LNCaP clone FGC (cell line): ENCODE measurements at places on chromosomes 1 and 21.

DNA sequence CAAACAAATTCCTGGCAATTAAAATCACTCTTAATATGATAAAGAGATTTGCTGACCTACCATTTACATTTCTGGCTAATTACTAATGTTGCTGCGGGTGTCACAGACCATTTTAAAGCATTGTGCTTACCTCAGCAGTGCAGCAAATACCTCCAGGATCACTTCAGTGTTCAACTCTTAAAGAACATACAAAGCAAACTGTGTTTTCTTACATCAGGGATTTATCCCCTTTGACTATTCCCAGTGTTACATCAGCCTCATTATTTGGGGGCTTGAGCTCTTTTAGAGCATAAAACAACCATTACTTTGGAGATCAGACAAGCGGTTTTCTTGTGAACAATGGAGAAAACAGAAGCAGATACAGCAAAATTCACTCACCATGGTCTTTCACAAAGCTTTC, 185.4 kb downstream of the LYPLAL1 start:
- DNase-seq, result no peak

DNA sequence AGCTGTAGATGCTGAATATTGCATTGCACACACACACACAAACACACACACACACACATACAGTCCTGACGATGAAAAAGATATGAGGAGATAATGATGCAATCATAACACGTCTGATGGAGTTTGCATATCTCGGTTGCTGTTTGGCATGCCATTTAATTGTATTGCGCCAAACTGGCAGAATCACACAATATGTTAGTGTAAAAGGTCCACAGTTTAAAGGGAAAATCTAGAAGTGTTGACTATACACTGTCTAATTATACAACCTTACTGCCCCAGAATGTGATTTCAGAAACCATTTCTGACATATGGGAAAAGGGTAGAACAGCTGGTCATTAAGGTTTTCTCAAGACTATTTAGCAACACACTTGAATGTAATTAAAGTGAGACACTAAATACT, 123.7 kb upstream of the PROX1 start:
- DNase-seq, result no peak

DNA sequence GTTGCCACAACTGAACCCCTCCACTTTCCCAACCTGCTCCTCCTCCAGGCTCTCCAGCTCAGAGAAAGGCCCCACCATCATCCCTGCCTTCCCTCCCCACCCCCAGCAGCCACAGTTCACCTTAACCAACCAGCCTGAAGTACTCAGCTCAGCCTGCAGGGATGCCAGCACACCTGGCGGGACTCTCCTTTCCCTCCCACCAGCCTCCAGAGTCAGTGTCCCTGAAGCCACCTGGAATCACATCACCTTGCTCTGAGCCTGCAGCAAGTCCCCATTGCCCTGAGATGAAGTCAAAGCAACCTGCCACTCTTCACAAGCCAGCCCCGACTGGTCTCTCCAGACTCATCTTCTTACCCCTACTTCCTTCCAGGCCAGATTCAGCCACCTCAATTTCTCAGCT, 26.2 kb upstream of the ZC3H12A start:
- DNase-seq, result no peak

DNA sequence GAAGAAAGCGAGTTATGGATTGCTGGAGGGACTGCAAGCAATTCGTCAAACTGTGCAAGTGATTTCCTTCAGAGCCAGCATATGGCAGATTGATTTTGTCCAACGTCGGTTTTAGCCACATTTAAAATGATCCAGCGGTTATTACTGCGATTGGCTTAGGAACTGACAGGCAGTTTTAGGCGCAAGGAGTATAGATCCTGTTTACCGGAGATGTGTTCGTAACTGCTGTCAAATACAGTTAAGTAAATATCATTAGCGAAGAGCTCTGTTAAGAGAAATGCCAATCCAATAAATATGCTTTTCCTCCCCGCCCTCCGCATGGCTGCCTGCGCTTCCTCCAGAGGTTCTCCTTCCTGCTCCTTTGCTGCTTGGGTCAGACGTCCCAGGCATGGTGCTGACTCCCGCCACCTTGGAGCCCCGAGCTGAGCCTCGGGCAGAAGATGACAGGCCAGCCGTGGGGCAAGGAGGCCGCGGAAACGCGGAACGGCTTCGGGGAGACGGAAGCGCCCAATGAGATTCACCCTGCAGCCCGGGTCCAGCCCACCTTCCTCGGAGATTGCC, 9.4 kb upstream of the BARHL2 start:
- DNase-seq, result no peak

- no peak for DNase-seq
These were observed 126.2 kb upstream of the ETS2 start for GRCh38 chr21:38679534-38679933.

DNA sequence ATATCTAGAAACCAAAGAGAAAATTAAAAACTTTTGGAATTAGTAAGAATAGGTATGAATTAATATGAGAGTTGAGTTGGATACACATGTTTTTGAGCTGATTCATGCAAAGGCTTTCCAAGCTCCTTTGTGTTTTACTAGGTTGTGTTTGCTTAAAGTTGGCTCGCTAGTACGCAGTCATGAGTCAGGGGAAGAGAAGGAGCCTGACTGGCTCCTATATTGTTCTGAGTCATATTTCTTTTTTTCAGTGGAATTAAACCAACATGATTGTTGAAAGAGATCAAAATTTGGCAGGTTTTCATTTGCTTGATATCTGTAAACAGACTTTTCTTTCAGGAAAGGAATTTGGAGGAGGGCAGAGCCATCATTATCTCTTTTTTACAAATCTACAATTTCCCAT, 66.7 kb downstream of the MAGI3 start:
- DNase-seq, result peak; percentile 86

GRCh38 chr1:112956544-112957132, 642 bp upstream of the SLC16A1 start:
- DNase-seq, result no peak

GRCh38 chr1:69940231-69940630, 265.1 kb downstream of the LRRC40 start:
- DNase-seq, result no peak

GRCh38 chr1:84298328-84298683, 3.2 kb upstream of the SAMD13 start:
- no peak for DNase-seq

DNA sequence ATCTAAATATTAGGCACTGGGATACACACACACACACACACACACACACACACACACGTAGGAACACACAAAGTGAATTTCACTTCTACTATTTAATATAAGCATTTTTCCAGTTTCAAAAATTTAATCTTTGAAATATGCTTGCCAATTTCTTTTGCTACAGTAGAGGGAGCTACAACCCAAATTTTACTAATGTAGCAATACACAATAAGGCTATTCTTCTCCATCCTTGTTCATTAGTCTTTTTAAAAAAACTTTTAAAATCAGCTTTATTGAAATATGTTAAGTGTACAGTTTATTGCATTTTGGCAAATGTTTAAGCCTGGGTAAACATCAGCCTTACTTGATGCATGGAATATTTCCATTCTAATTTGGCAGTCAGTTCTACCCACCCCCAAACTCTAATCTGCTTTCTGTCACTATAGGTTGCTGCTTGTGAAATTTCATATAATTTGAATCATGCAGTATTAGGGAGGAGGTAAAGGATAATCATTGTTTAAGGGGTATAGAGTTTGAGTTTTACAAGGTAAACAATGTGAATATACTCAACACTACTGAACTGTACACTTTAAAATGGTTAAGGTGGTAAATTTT, 93.0 kb upstream of the TENT5C start:
- no peak for DNase-seq

DNA sequence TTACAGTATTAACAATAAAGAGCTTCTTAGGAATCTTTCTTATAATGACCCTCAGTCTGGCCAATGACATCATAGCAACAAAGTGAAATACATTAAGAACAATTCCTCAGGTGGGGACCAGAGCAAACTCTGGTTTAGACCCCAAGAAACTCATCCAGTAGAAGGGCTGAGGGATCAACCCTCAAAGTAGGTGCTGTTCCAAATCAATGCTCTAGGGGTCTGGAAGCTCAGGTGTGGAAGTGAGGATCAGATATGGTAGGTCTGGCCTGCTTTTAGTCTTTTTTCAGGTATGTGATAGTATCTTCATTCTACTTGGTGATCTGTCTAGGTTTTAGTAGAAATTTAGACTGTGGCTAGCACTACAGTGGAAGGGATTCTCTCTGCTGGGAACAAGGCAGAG, 291.7 kb downstream of the PDE4B start:
- DNase-seq, result no peak

DNA sequence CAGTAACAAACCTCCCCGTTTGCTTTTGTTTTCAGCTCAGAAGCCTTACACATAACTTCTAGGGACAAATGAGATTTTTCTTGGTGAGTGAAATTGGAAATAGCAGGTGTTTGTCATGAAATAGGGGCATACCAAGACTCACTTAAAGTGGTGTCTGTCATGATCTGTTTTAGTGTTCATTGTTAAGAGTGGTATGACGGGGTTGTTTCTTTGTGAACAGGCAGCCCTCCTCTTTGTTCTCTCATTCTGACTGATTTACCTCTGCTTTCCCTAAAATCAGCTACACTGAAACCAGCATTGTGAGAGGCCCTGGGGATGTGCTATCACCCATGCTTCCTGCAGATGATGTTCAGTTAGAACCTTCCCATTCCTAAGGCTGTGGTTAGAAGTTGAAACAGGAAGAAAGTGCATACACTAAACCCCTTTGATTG, 2.5 kb upstream of the ERO1B start:
- no peak for DNase-seq

DNA sequence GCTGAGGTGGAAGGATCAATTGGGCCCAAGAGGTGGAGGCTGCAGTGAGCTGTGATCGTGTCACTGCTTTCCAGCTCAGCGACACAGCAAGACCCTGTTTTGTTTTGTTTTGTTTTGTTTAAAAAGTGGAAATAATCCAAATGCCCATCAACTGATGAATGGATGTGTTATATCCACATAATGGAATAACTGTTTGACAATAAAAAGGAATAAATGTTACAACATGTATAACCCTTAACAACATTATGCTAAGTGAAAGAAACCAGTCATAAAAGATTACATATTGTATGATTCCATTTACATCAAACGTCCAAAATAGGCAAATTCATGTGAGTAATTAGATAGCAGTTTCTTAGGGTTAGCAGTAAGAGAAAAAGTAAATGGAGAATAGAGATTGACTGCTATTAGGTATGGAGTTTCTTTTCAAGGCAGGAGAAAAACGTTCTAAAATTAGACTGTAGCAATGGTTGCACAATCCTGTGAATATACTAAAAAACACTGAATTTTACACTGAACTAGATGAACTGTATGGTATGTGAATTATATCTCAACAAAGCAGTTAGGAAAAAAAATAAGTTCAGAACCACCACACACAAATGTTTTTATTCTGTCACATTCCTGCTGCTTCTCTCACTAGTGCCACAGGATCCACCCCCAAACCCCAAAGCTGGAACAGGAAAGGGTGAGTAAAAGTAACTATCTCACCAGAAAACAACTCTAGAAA, 15.7 kb downstream of the FOXJ3 start:
- DNase-seq, result no peak

DNA sequence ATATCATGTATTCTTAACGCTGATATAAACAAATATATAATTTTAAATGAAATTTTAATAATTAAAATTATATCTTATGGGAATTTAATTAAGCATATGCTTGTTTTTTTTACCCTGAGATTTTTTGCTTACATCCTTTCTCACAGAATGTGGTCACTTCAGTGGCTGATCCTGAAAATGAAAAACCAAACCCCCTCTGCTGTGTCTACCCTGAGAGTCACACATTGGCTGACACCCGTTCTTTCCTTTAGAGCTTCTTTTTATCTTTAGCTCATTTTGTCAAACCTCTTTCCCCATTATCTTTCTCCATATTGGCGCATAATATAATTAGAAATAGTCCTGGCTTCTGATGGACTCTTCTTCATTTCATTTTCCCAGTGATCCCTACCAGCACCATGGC, 10.8 kb upstream of the CACYBP start:
- DNase-seq, result no peak

DNA sequence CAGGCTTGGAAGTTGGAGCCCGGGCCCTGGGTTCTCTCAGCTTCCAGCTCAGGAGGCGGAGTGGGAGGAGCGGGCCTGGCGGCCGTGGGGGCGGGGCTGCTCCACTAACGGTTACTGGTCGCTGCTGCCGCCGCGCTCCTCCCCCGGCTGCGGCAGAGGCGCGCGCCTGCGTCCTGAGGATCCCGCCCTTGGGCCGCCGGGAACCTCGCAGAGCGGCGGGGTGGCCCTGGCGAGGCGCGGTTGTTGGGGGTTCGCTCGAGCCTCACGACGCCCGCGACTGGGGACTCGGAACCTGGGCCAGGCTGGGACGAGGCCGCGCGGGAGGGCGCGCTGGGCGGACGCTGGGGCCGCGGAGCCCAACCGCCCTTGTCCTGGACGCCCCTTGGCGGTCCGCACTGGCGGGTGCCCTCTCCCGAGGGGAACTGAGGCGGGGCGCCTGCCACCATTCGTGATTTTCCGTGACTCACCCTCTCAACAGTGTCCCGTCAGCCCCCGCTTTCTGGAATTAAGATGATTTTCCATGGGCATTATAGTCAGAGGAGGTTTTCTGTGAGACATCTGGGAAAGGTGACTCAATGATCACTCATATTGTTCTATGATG, 34.1 kb downstream of the OR2G3 start:
- no peak for DNase-seq

DNA sequence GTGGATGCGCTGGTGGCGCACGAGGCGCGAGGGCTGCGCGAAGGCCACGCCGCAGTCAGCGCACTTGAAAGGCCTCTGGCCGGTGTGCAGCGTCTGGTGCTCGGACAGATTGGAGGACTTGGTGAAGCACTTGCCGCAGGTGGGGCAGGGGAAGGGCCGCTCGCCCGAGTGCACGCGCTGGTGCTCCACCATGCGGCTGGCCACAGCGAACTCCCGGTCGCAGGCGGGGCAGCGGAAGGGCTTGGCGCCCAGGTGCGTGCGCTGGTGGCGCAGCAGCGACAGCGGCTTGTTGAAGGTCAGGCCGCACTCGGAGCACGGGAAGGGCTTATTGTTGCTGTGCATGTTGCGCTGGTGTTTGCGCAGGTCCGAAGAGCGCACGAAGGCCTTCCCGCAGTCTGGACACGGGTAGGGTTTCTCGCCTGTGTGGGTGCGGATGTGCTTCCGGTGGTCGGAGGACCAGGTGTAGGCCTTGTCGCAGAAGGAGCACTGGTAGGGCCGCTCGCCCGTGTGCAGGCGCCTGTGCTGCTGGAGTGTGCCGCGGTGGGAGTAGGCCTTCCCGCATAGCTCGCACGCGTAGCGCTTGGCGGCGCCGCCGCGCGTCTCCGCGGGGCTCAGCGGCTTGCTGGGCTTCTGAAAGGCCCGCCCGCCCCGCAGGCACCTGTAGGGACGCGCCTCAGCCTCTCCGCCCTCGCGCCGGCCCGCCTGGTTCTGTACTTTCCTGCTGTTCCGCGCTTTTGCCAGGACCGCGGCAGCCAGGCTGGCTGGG, 4.7 kb downstream of the ZNF648 start:
- no peak for DNase-seq

GRCh38 chr1:13628218-13628617, 44.6 kb downstream of the PDPN start:
- no peak for DNase-seq

- DNase-seq, result no peak
These were observed 15.2 kb downstream of the PPFIA4 start for GRCh38 chr1:203041351-203041932.

DNA sequence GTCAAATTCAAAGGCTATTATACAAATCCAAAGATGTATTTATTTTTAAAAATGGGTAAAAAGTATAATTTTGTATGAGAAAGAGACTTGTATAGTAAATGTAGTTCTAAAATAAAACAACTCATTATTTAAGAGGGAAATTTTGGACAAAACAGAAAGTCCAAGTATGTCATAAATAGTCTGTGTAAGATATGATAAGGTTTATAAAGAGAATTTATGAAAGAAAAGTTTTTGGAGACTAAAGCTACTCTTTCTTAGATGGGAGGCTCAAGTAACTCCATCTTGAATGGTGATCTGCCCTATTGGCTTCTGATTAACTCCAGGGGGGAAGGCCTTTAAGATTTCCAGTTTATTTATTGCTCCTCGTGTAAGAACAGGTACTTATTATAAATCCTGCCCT, 14.7 kb upstream of the OR2T27 start:
- DNase-seq, result no peak
